ENCODE measurements at places on chromosomes 4 and X.
A peak's percentile ranks its signal among the peaks of the same experiment; 100 is the strongest.

DNA sequence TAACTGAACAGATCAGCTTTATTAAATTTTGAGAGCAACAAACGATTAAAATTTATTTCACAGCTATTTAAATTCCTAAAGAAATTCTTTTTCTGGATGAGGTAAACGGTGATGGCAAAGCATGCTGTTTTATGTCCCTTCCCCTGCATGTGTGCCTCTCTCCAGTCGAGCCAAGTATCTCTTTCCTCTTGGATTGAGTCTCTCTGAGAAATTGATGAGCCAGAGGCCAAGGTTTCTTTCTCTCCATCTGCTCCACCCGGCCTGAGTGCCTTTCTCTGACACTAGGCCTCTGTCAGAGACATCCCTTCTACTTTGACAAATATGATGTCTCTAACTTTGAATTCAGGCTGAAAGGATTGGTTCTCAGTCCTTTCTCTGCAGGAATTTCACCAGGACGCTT lies 42.6 kb upstream of the PARM1 start:
- no peaks in the 10 kb centered on the region for H3K4me1 ChIP-seq
- no peak overlapping the region for H3K4me3 ChIP-seq
- H3K27me3 ChIP-seq: no peaks in the 10 kb centered on the region
- H3K36me3 ChIP-seq: no peaks in the 10 kb centered on the region
- no peak for DNase-seq

- no peaks in the 10 kb centered on the region for H3K27me3 ChIP-seq
- no peak for DNase-seq
- no peak overlapping the region for H3K4me3 ChIP-seq
- H3K4me1 ChIP-seq: peaks cover 5% of the 10 kb centered on the region
Observed at GRCh38 chr4:142128529-142128928, 492.1 kb downstream of the IL15 start.

DNA sequence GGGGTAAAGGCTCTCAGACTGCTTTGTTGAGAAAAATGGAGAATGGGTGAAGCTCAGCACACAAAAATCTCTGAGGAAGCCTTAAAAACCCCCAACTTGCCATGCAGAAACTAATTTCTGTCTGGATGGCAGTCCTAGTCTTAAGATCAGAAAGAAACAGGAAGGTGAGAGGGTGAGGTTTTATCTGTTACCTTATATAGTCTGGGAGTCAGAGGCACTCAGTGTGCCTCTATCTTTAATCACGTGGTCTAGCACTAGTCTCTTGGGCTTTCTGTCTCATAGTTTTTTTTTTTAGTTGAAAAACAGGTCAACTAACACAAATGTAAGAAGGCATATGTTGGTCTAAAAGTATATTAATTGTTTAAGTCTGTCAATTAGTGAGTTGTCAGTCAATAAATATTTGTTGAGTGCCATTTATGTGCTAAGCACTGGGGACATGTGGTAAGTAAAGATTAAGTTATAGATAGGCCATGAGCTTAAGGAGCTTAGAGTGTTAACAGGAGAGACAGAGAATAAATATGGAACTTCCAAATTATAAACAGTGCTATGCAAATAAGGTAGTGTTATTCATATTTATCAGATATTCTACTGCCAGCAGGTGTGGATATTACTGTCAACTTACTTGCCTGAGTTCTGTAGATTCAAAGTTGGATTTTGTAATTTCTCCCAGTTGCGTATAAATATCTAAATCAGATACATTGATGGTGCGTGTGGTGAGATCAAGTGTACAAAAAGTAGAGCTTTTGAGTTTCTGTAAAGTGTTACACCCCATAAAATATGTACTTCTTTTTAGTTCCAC lies 7.0 kb downstream of the CYBB start:
- peak overlapping the region; percentile 48 for H3K27ac ChIP-seq
- no peaks in the 10 kb centered on the region for H3K27me3 ChIP-seq
- H3K4me1 ChIP-seq: no peaks in the 10 kb centered on the region
- DNase-seq: no peak
- no peaks in the 10 kb centered on the region for H3K36me3 ChIP-seq

- H3K27ac ChIP-seq: no peak overlapping the region
- H3K4me3 ChIP-seq: peak overlapping the region; percentile 41
- no peak for DNase-seq
- no peaks in the 10 kb centered on the region for H3K4me1 ChIP-seq
Observed at GRCh38 chrX:131746491-131746968, 202.7 kb downstream of the OR13H1 start.

GRCh38 chrX:70452143-70452733 lies 7.6 kb downstream of the DLG3 start:
- no peaks in the 10 kb centered on the region for H3K36me3 ChIP-seq
- H3K27ac ChIP-seq: peak overlapping the region; percentile 72
- no peaks in the 10 kb centered on the region for H3K4me1 ChIP-seq

DNA sequence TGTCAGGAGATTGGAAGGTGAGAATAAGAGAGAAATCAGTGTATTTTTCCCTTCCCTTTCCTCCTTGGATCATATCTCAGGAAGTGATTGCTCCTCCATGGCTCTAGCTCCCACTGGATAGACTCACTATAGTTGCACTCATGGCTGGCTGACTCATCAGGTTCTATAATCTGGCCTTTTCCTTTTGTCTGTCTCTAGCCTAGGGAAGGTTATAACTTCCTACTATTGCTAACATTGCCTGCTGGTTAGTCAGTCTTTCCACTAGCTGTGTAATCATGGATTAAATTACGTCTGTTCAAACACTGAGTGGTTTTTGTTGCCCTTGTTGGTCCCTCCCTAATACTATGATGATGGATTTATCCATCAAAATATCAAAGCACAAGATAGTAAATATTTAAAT lies 195.5 kb upstream of the VEGFC start:
- no peak for DNase-seq
- no peak overlapping the region for H3K4me3 ChIP-seq
- no peaks in the 10 kb centered on the region for H3K27me3 ChIP-seq
- no peaks in the 10 kb centered on the region for H3K36me3 ChIP-seq

GRCh38 chrX:42442745-42443144 lies 335.2 kb downstream of the PPP1R2C start:
- H3K27me3 ChIP-seq: no peaks in the 10 kb centered on the region
- no peak overlapping the region for H3K27ac ChIP-seq
- no peaks in the 10 kb centered on the region for H3K36me3 ChIP-seq
- no peak overlapping the region for H3K4me3 ChIP-seq
- no peak for DNase-seq

- no peak overlapping the region for H3K27ac ChIP-seq
- H3K27me3 ChIP-seq: no peaks in the 10 kb centered on the region
- no peak for DNase-seq
Observed at GRCh38 chrX:97672138-97672537, 788.4 kb downstream of the RPA4 start.

GRCh38 chrX:85630901-85631300 lies 251.4 kb upstream of the POF1B start:
- no peak overlapping the region for H3K27ac ChIP-seq
- H3K4me3 ChIP-seq: no peak overlapping the region
- H3K36me3 ChIP-seq: no peaks in the 10 kb centered on the region
- H3K27me3 ChIP-seq: no peaks in the 10 kb centered on the region
- H3K4me1 ChIP-seq: no peaks in the 10 kb centered on the region

GRCh38 chrX:14291666-14292500 lies 237.5 kb upstream of the GLRA2 start:
- no peak for DNase-seq
- no peak overlapping the region for H3K27ac ChIP-seq
- no peak overlapping the region for H3K4me3 ChIP-seq
- no peaks in the 10 kb centered on the region for H3K4me1 ChIP-seq

- DNase-seq: peak; percentile 24
- H3K27ac ChIP-seq: peak overlapping the region; percentile 26
- no peak overlapping the region for H3K4me3 ChIP-seq
Observed at GRCh38 chrX:15786915-15787314, 3.4 kb upstream of the ZRSR2 start.

- no peaks in the 10 kb centered on the region for H3K36me3 ChIP-seq
- H3K27me3 ChIP-seq: no peaks in the 10 kb centered on the region
- DNase-seq: no peak
- H3K4me3 ChIP-seq: no peak overlapping the region
Observed at GRCh38 chr4:181520790-181521189, 722.4 kb upstream of the TENM3 start.
